Urinary bladder (tissue), 4 donors: ENCODE measurements at places on chromosomes 2 and 18. TPM values are rescaled to one million over a fixed set of nuclear protein-coding genes. Genes with fewer than 3 reads are reported as not detected.

DNA sequence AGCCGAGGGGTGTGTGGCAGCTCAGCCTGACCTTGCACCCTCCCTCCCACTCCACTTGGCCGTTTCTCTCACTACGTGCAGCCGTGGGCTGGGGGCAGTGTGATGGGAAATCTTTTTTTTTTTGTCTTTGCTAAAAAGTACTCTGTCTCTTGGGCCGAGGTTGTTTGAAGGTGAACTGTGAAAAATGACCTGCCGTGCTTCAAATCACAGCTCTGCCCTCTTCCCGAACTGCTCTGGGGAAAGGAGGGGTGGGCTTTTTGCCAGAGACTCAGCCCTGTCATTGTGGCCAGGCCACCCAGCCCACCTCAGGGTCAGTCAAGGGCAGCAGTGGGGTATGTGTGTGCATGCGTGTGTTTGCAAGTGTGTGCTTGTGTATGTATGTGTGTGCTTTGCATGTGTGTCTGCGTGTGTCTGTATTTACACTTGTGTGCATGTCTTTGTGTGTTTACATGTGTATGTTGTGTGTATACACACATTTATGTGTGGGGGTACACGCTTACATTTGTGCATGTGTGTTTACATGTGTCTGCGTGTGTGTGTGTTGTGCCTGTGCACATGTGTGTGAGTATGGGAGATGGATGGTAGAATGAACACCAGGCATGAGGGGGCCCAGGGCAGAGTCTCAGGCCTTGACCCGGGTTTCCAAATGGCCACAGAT, 61.3 kb upstream of the HAAO start:
- DNase-seq = no peak

SOX11 gene
- total RNA-seq = 9.8 TPM

DNA sequence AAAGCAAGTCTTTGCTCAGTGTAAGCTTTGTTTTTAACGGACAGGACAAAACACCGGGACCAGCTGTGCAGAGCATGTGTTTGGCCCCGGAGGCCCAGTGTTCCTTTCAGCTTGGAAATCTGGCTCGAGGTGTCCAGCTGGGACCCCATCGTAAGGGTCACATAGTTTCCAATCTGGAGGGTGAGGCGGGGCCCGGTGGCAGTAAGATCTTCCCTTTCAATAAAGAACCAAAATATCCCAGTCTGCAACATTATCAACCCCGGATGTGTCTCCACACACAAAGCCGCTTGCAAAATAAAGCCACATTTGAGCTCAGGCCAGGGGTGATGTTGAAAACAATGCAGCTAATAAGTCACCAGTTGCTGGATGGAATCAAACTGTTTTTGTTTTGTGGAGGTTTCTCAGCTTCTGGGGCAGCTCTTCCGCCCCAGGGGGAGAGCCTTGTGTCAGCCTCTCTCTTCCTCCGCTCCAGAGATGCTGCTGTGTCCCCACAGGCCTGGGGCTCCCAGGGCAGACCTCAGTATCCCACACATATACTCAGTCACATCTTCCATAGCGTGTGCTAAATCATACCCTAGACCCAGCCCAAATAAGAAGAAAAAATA, 138.6 kb upstream of the GLI2 start:
- no peak for DNase-seq

- no peak for DNase-seq
These were observed 76.1 kb upstream of the CCDC85A start for GRCh38 chr2:56107502-56108220.

GRCh38 chr2:188449561-188449960, 157.9 kb downstream of the GULP1 start:
- DNase-seq = no peak

GRCh38 chr2:9656270-9656766, 25.5 kb upstream of the YWHAQ start:
- no peak for DNase-seq

MTCL1 gene
- total RNA-seq = 24.2 TPM

RAB6C gene
- 0.11 TPM for total RNA-seq

LTBP1 gene
- 175 TPM for total RNA-seq
